ENCODE measurements at places on chromosomes 7 and 10.

DNA sequence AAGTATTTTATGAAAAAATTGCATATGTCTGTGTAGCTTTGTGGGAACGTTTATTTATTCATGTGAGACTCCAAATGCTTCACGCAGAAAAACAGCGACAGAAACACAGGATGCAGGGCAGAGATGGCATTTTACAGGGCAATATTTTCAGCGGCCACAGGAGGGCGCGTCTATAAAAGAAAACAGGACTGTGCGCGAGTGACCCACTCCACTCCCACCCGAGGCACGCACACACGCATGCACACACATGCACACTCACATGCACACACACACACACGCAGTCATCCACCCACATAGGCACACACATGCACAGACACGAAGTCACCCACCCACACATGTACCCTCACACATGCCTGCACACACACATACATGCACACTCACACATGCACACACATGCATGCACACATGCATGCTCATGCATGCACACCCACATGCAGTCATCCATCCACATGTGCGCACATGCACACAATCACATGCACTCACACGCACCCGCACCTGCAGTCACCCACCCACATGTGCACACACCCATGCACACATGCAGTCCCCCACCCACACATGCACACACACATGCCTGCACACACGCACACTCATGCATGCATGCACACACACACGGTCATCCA is 96.3 kb downstream of the DNAJB6 start:
- H3K4me3 ChIP-seq: peak overlapping the region; percentile 47
- H3K27me3 ChIP-seq: peaks cover 11% of the 10 kb centered on the region
- H3K4me1 ChIP-seq: peaks cover 10% of the 10 kb centered on the region
- DNase-seq: peak; percentile 38
- peak overlapping the region; percentile 52 for H3K27ac ChIP-seq

DNA sequence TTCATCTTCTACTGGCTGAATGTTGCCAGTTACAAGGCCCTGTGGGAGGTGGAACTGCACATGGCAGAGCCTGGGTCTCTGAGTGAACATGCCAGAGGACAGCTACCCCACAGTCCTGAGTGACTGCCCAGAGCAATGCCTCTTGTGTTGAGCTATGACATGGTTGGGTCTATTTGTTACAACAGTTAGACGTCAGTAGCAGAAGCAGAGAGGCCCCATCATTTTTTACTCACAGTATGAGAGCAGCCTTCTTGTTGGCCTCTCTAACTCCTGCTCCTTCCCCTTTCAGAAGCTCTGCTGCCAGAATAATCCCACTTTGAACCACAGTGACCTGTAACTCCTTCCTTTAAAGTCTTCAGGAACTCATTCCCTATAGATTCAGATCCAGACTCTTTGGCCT is 30.8 kb upstream of the NRP1 start:
- H3K4me1 ChIP-seq: no peaks in the 10 kb centered on the region
- DNase-seq: no peak
- H3K4me3 ChIP-seq: no peak overlapping the region
- no peaks in the 10 kb centered on the region for H3K27me3 ChIP-seq
- H3K36me3 ChIP-seq: no peaks in the 10 kb centered on the region

DNA sequence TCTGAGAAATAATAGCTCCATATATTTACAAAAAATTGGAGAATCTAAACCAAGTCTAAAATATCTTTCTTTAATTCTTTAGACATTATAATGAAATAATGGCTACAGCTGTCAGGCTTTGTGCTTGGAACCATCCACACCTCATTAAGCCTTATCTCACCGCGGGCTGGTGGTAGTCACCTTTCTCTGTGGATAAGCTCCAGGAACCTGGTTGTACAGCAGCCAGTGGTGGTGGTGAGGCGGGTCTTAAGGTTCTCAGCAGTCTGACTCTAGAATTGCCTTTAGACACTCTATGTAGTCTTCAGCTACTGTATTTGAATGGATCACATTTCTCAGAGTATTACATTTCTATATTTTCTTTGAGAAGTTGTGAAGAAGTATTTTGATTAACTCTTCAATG is 34.2 kb downstream of the CUL1 start:
- H3K27me3 ChIP-seq: no peaks in the 10 kb centered on the region
- H3K4me3 ChIP-seq: no peak overlapping the region
- H3K36me3 ChIP-seq: peaks cover 27% of the 10 kb centered on the region
- DNase-seq: no peak
- H3K27ac ChIP-seq: no peak overlapping the region
- H3K4me1 ChIP-seq: peaks cover 11% of the 10 kb centered on the region

GRCh38 chr10:116073001-116073400 is 200.0 kb downstream of the GFRA1 start:
- peaks cover 1% of the 10 kb centered on the region for H3K27me3 ChIP-seq
- no peaks in the 10 kb centered on the region for H3K36me3 ChIP-seq
- DNase-seq: no peak
- H3K27ac ChIP-seq: no peak overlapping the region
- no peaks in the 10 kb centered on the region for H3K4me1 ChIP-seq

- H3K27me3 ChIP-seq: peaks cover 3% of the 10 kb centered on the region
- H3K27ac ChIP-seq: no peak overlapping the region
- H3K36me3 ChIP-seq: peaks cover 13% of the 10 kb centered on the region
- H3K4me3 ChIP-seq: no peak overlapping the region
- H3K4me1 ChIP-seq: peaks cover 7% of the 10 kb centered on the region
Observed at GRCh38 chr7:130228840-130229502, 21.3 kb downstream of the SSMEM1 start.

GRCh38 chr10:48941427-48942075 is 1.9 kb upstream of the LRRC18 start:
- H3K27me3 ChIP-seq: no peaks in the 10 kb centered on the region
- H3K4me3 ChIP-seq: no peak overlapping the region
- no peaks in the 10 kb centered on the region for H3K4me1 ChIP-seq
- H3K36me3 ChIP-seq: no peaks in the 10 kb centered on the region
- H3K27ac ChIP-seq: no peak overlapping the region
- DNase-seq: no peak

GRCh38 chr10:49369216-49370162 is 26.4 kb downstream of the DRGX start:
- no peaks in the 10 kb centered on the region for H3K4me1 ChIP-seq
- H3K27me3 ChIP-seq: no peaks in the 10 kb centered on the region
- DNase-seq: no peak
- H3K4me3 ChIP-seq: no peak overlapping the region
- no peaks in the 10 kb centered on the region for H3K36me3 ChIP-seq

DNA sequence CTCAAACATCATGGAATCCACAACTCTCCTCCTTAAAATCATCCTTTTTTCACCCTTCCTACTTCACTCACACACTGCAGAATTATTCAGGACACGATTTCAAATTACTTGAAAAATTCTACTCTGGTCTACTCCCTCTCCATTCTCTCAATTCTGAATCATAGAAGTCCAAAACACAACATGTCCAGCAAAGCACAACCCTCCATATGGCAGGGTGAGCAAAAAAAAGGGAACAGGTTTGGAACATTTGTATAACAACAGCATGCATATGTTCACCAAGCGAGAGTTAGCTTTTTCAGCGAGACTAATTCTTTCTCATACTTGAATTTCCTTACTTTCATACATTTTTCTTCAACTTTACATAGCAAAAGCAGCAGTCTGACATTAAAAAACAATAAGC is 73.4 kb downstream of the ABI1 start:
- no peak overlapping the region for H3K27ac ChIP-seq
- no peaks in the 10 kb centered on the region for H3K4me1 ChIP-seq
- no peak for DNase-seq
- no peak overlapping the region for H3K4me3 ChIP-seq
